ENCODE measurements at places on chromosomes 4 and X.

DNA sequence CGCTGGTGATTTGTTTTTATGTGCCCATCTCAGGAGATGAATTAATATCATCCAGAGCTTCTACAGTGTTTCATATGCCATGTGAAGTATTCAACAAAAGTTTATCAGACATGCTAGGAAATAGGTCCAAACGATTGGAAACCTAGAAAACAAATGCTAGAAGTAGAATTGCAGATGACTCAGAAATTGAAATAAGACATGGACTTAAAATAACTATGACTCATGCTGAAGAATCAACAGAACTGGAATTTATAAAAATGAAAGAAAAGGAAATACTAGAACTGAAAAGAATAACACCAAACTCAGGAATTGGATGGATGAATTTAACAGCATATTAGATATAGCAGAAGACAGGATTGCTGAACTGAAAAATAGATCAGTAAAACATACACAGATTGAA is 172.7 kb upstream of the GIMD1 start:
- no peak for DNase-seq

DNA sequence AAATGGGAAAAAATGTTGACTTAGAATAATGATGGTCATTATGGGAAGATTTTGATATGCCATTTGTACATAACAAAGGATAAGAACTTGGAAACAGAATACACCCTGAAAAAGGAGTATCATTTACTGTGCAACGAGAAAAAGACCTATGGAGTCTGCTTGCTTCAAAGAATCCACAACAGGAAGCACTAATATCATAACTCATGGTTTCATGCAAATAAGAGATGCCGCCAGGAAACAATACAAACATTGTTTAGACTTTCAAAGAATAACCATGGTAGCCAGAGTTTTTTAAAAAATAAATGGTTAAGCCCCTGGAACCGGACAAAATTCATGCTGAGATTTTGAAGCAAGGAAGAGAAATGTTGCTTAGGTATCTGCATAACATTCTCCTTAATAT is 139.9 kb upstream of the ETNPPL start:
- no peak for DNase-seq

- peak; percentile 28 for DNase-seq
Measured at GRCh38 chr4:107740381-107740780, 20.3 kb upstream of the PAPSS1 start.

- no peak for DNase-seq
Measured at GRCh38 chr4:74473155-74473811, 28.3 kb downstream of the AREG start.

- DNase-seq: peak; percentile 61
Measured at GRCh38 chr4:79237851-79238250, 88.0 kb downstream of the NAA11 start.

- peak; percentile 71 for DNase-seq
Measured at GRCh38 chr4:20254511-20255250, 3.0 kb downstream of the SLIT2 start.

GRCh38 chrX:17164941-17165340 is 210.1 kb upstream of the NHS start:
- no peak for DNase-seq

DNA sequence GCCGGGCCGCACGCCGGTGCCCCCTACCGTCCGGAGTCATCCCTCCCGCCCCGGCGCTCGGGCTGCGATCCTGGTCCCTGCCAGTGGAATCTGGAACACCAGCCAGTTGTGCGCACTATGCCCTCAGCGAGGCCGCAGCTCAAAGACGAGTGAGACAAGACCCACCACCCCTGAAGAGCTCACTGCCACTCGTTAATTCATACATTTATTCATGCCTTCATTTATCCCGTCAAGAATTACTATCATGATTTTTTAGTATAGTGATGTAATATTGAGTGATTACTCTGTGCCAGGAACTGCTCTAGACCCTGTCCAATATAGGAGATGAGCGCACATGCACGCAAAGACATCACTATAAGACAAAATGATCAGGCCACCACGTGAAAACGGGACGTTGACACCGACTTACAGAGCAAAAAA is 247 bp upstream of the PPA2 start:
- no peak for DNase-seq

GRCh38 chr4:168138143-168138542 is 45.8 kb downstream of the ANXA10 start:
- no peak for DNase-seq

DNA sequence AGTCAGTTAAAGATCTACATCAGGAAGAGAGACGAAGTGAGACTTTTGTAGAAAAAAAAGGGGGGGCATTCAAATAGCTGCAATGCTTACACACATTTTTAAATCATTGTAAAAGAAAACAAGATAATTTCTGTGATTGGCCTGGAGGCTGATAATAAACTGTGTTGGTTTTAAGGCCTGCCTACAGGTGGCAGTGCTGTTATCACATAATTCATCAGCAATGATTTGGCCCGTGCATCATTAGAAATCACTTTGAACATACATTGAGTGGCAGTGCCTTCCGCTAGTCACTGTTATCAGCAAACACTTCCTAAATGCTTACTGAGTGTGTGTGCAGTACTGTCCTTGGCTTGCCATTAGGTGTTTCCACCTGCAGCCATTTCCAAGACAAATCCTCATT is 831.9 kb downstream of the TRIML1 start:
- DNase-seq: peak; percentile 56

- peak; percentile 62 for DNase-seq
Measured at GRCh38 chrX:45515262-45516215, 314.9 kb upstream of the DIPK2B start.
